NCI-H2029 (cell line): ENCODE measurements at places on chromosomes 1 and 21.
A peak's percentile ranks its signal among the peaks of the same experiment; 100 is the strongest.

DNA sequence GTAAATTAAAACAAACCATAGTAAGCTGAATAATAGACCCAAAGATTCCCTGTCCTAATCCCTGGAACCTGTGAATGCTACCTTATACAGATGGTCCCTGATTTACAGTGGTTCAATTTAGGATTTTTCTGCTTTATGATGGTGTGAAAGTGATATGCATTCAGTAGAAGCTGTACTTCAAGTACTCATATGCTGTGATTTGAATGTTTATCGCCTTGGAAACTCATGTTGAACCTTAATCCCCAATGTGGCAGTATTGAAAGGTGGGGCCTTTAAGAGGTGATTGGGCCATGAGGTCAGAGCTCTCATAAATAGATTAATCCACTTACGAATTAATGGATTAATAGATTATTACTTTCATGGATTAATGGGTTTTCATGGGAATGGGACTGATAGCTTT lies 10.6 kb upstream of the RRP15 start:
- DNase-seq = no peak

- DNase-seq = no peak
Measured at GRCh38 chr1:205810448-205811157, 2.4 kb downstream of the SLC41A1 start.

GRCh38 chr1:246790364-246790763 lies 66.2 kb downstream of the SCCPDH start:
- DNase-seq = no peak

DNA sequence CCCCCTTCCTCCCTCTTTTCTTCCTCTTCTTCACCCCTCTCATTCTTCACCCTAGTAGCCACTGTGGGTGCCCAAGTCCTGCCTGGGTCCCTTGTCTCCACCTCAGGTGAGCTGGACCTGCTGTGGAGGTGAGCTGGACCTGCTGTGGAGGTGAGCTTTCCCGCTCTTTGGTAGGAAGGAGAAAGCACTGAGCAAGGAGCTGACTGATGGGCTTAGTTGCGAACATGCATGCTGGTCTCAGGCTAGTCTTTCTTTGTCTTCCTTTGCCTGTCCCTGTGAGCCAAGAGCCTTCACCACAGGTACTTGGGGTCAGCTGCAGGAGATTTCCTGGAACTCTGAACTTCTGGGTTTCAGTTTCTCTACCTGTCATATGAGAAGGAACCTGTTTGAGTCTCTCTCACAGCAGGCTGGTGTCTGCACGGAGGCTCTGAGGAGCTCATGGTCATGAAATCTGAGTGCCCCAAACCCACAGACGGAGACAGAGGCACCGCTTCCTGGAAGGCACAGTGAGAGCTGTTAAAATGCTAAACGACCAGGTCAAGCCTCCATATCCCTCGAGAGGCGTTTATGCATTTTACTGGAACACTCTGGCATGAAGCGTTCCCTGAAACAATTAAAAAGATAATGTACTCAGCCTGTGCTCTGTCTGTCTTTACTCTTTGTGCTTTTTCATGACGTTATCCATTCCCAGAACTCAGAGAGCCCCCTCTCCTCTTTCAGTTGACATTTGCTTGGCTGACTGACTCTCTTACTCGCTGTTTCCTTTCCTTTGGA lies 69.5 kb downstream of the RHOU start:
- peak; percentile 60 for DNase-seq

DNA sequence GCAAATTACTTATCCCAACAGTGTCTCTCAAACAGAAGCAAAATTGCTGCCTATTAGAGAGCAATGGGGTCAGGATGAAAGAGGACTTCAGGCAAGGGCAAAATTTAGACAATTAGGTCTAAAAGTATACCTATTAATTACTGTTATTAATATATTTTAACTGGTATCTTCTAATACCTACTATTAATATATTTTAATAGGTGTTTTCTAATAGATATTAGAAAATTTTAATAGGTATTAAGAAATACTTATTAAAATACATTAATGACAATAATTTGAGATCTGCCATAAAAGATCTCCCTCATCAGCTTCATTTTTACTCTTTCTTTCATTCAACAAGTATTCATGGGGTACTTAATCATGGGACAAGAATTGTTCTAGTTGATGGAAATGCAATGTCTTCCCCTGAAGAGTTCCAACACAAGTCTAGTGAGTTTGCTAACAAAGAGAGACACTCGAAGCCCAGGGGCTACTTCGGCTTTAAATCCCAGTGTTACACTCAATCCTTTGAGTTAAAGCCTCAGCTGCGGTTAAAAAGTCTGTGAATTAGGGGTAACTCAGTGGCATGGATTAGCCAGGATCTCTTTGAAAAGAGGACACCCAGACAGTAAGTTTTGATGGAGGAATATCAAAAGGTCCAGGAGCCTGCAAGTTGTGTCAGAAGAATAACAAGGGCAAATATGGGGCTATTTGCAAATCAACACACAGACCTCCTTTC lies 44.1 kb downstream of the STYXL2 start:
- no peak for DNase-seq

- no peak for DNase-seq
Measured at GRCh38 chr1:119724611-119725218, 13.0 kb downstream of the PHGDH start.

DNA sequence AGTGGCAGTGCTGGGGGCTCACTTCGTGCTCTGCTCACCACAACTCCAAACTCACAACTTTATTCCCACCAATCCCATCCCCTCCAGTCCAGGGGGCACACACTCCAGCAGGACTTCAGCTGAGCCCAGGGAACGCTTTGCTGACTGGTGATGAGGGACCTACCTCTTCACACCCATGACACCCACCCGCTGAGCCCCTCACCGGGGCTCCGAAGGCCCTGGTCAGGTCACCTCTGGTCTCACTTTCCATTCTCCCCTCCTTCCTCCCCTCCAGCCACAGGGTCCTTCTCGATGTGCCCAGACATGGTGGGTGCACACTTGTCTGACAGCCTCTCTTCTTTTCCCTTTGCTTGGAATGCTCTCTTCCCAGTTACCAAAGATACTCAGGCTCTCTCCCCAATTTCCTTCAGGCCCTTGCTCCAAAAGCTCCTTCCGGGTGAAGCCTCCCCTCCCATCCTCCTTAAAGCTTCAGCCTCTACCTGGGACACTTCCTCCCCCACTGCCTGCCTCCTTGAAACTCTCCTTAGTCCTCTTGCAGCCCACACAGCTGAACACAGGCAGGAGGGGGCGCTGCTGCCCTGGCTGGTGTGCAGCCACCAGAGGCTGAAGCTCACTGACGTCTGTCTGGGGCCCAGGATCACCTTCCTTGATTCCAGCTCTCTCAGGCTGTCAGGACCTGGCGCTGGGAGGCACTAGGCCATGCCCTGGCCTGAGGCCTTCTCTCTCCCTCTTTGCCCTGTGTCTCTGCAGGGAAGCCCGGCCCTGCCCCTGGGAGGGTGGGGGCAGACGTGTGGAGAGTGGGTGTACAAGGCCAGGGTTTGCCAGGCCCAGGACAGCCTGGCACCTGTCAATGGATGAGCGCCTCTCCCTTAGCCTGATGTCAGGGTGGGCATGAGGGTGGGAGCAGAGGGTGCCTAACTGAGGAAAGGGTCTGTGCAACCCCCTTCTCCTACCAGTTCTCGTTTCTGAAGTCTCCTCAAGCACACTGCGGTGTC lies 1.6 kb downstream of the KCNE1 start:
- DNase-seq = peak; percentile 63

GRCh38 chr1:230102472-230102871 lies 35.4 kb downstream of the GALNT2 start:
- DNase-seq = no peak

GRCh38 chr21:21146587-21147373 lies 148.6 kb downstream of the NCAM2 start:
- DNase-seq = no peak
